ENCODE measurements at places on chromosomes 4 and X.

DNA sequence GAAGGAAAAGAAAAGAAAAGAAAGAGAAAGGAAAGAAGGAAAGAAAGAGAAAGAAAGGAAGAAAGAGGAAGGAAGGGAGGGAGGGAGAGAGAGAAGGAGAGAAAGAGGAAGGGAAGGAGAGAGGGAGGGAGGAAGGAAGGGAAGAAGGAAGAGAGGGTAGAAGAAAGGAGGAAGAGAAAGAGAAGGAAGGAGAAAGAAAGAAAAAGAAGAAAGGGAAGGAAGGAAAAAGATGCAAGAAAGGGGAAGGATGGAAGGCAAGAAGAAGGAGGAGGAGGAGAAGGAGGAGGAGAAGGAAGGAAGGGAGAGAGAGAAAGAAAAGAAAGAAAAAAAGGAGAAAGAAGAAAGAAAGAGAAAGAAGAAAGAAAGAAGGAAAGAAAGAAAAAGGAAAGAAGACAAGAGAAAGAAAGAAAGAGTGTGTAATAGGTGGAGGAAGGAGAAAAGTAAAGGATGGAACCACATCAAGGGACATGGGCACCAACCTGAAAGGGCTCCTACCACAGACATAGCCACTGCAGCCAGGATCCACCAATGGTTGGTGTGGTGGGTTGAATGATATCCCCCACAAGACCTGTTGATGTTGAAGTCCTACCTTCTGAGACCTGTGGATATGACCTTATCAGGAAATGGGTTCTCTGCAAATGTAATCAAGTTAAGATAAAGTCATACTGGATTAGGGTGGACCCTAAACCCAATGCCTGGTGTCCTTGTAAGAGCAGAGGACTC is 80.2 kb downstream of the RELL1 start:
- DNase-seq: no peak

GRCh38 chr4:83362492-83363329 is 28.1 kb upstream of the HPSE start:
- no peak for DNase-seq

DNA sequence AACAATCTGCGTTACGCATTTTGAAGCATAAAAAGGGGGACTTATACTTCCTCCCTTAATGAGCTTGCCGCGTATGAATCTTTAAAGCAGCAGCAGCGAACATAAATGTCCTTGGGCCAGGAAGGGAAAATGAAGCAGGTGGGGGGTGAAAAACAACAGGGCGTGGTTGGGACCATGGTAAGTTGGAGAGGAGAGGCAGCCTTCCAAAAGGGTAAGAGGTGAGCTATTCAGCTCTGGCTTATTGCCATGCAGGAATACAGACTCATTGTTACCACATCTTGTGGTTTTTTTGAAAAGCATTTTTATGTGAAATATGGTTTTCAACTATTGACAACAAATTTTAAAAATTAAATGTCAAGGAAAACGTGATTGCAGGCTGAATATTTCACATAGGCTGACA is 710.7 kb upstream of the FAM241A start:
- DNase-seq: no peak

DNA sequence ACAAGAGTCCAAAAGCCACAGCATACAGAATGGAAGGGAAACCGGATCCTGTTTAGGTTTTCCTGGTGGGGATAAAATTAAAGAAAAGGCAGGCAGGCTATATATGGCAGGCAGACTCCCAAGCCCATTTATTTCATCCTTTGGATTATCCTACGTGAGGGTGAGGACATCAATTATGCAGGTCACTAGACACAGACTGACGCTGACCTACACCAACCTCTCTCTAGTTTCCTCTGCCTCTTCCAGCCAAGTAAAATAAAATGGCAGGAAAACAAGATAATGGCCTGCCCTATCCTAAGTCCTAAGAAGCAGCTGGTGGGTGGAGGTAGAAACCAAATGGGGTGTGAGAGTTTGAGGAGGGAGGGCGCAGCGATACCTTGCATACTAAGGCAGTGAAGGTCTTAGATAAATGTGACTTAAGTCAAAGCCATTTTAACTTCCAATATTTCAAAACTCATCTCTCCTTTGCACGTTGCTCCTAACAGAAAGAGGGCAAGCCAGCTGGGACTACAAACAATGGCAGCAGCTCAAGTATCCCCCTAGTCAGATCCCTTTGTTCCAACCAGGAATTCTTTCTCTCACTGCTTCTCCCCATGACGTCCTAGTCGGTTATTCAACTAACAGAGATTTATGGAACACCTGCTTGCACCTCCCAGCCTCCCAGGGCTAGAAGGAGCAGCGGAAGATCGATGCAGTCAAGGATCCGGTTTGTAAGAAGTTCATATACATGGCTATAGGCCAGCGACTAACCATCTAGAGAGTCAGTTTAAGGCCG is 72.8 kb downstream of the IRF2 start:
- no peak for DNase-seq

DNA sequence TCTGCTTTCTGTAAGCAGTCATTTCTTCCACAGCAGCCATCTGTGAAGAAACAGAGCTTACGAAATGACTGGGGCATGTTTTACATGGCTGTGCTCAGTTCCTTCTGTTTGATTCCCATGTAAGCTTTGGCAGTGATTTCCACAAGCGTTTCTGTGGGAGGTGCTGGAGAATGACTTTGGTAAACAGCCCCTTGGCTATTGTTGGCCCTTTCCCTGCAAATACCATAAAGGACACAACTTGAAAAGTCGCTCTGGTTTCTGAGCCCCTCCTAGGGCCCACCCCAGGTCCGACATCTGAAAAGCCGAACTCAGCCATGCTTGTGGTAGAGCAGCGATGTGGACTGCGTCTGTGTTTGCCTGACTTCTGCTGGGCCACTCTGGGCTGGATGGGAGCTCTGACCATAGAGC is 3.7 kb downstream of the LIMCH1 start:
- no peak for DNase-seq

GRCh38 chr4:76883147-76883546 is 14.8 kb downstream of the SOWAHB start:
- no peak for DNase-seq

DNA sequence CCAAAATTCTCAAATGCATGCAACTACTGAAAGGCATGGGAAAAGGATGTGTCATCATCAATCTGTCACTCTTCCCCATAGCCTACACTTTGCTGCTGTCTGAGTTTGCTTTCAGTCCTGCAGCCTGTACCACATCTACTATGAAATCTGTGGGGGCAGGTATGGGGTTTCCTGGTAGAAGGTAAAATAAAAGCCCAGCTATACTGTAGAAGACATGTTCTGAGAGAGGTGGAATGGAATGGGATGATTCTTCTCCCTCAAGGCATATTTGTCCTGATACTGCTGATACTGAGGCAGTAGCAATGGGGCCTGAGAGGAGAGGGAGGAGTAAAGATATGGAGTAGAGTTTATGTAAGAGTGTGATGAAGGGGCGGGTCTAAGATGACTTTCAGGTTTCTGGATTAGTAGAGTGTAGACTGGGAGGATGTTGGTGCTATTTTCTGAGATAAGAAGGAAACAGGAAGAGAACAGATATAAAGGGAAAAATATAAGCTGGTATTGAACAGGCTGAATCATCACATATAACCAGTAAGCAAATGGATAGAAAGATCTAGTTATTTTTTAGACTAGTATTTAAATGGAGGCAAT is 38.7 kb upstream of the GYPA start:
- no peak for DNase-seq

- no peak for DNase-seq
Measured at GRCh38 chr4:92136434-92136833, 167.3 kb upstream of the GRID2 start.

DNA sequence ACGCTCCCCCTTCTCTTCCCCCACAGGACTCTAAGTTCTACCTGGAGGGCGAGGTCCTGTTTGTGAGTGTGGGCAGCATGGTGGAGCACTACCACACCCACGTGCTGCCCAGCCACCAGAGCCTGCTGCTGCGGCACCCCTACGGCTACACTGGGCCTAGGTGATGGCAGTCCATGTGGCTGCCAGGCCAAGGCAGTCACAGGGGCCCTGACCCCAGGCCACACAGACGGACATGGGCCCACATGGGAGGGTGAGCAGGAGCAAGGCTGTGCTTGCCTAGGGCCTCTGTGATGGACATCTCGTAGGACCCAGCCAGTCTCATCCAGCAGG is 10.0 kb upstream of the ADD1 start:
- DNase-seq: no peak

DNA sequence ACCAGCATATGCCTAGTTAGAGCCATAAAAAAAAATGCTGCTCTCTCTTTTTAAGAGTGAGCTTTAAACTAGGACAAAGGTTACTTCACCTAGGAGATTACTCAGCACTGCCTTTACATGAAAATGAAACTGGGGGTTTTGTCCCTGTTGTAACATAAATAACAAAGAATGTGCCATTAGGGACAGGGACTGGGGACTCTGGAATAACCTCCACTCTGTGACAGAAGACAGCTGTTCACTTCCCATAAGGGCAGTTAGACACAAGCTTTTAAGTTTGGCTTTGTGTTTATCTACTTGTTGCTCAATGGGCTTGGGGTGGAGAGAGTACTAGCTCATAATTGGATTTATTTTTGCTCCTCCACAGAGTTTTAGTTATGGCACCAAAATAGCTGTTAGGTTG is 11.9 kb downstream of the ENPEP start:
- no peak for DNase-seq

DNA sequence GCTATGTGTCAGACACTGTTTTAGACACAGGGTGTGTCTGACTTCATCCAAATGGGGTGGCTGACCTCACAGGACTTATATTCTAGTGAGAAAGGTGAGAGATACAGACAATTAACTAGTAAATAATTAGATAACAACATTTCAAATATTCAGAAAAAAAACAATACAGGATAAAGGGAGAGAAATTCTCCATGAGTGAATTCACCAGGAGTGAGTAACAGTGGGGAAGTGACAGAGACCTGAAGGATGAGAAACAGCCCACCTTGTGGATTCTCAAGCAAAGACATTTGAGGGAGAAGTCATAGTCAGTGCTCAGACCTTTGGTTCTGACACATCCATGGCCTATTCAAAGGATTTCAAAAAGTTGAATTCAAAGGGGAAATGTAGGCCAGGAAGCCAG is 627.9 kb downstream of the IQCM start:
- DNase-seq: no peak

DNA sequence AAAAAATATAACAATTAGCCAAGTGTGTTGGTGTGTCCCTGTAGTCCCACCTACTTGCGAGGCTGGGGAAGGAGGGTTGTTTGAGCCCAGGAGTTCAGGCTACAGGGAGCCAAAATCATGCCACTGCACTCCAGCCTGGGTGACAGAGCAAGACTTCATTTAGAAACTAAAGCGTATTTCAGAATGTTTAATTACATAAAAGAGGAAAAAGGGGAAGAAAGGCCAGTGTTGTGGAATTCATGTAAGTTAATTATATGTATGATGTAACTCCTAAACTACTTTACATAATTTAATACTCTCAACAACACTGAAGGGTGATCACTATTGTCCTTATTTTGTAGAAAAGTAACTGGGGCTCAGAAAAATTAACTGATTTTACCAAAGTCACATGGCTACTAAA is 67.2 kb upstream of the HOPX start:
- DNase-seq: no peak

Measured in activated CD4-positive, alpha-beta T cell treated with anti-CD3 and anti-CD28 coated beads for 4 hours (primary cell).